Vagina (tissue), 2 donors: ENCODE measurements at places on chromosomes 1 and 21.

- DNase-seq = no peak
Measured at GRCh38 chr1:234361102-234361603, 12.1 kb upstream of the COA6 start.

DNA sequence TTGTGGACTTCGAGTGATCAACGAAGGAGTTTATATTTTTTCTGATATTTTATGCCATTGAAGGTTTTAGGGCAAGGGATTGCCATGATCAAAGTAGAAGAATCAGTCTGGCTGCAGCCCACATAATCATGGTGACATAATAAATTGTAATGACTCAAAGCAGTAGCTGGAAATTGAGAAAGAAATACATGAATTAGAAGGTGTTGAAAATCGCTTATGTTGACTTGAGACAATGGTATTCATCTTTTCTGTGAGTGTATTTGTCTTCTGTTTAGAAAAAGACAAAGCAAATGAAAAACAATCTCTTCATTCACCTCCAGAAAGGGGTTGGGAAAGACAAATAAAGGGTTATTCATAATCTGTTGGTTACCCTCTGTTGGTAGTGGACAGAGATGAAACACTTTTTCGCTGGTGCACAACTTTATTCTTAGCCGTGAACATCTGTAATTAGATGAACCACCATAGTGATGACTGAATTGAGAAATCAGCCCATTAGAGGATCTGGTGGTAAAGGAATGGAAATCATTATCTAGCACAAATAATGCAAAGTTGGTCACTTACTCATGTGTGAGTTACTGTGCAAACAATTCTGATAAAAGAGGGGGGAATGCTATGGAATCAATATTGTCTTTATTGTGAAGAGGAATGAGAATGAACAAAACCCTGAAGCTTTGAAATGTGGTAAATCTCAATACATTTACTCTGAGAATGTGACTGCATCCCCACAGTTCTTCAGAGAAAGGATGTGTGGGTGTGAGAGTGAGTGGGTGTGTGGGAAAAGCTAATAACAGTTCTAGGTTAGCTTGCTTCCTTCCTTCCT is 121.8 kb downstream of the NTNG1 start:
- DNase-seq = no peak

DNA sequence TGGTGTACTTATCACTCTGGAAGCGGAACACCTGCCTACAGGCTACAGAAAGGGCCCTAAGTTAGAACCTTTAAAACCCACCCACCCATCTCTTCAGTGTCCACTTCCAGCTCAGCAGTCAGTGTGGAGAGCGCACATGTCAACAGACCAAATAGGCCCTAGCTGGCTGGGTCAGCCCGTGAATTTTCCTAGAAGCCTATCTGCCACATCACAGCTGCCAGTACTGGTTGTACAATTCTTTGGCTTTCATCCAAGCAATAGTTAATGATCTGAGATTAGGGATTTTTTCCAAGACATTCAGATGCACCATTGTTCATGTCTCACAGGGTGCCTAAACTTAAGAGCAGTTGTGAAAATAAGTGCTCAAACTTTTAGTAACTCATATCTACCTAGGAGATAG is 197.1 kb downstream of the KCNK2 start:
- no peak for DNase-seq

DNA sequence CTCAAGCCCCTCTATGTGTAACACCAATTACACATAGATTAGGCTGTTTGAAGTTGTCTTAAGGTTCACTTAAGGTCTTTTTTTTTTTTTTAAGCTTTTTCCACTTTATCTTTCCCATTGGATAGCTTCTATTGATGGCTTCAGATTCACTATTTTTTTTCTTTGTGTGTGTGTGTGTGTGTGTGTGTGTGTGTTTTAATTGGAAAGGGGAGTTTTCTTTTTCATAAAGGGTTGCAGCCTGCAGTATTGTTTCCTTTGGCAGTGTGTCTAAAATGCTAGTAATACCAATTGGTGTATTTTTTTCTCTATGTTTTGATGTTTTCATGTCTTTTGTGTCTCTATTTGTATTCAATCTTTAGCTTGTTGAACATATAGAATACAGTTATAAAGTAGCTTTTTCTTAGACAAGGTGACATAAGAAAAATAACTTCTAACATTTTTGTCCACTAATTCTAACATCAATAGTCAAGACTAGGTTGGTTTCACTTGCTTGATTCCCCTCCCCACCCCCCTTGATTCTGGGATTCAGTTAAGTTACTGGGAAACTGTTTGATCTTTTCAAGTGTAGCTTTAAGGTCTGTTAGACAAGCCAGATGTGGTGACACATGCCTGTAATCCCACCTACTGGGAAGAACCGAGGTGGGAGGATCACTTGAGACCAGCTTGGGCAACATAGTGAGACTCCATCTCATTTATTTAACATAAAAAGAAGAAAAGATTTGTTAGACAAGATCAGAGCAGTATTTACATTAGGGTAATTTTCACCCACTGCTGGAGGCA is 21.4 kb downstream of the PRRC2C start:
- DNase-seq = no peak

DNA sequence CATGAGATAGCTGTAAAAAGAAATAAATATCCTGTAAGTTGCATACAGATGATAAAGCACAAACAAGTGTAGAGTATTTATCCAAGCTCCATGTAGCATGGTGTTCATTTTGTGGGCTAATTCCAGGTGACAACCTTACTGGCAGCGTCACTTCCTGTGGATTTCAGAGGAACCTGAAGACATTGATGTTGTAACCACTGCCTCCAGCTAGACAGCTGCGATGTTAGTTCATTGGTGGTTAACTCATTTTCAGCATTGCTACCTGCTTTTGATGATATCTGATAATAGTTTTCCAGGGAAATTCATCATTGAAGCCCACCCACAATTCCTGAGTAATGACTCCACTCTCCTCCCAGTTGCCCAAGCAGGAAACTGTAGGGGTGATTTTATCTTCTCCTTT is 3.0 kb downstream of the HSD3B1 start:
- no peak for DNase-seq

DNA sequence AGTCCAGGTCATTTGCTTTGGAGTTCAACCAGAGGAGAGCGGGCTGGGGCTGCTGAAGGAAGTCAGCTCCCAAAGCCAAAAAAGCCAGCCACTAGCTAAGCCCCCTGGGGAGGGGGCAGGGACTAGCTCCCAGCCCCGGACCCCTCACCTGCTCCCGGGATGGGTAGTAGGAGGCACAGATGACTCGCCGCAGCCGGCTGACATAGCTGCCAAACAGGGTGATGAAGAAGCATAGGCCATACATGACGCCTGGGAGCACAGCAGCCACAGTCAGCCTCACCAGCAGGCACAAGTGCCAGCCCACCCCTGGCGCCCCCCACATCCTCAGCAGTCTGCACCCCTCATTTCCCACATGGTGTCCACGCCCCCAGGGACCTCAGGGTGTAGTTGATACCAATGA is 7.4 kb downstream of the DCST2 start:
- no peak for DNase-seq

- DNase-seq = no peak
Measured at GRCh38 chr1:115987623-115988022, 11.3 kb downstream of the SLC22A15 start.

- DNase-seq = no peak
Measured at GRCh38 chr1:46171351-46171750, 3.5 kb upstream of the TSPAN1 start.

GRCh38 chr1:36626435-36626834 is 143.7 kb upstream of the CSF3R start:
- no peak for DNase-seq

GRCh38 chr1:6502000-6502891 is 10.8 kb upstream of the PLEKHG5 start:
- no peak for DNase-seq

GRCh38 chr1:41766546-41766945 is 152.2 kb downstream of the HIVEP3 start:
- no peak for DNase-seq
